ENCODE measurements at places on chromosomes 7 and 10.

GRCh38 chr7:22182149-22182548, 174.8 kb downstream of the RAPGEF5 start:
- no peak for DNase-seq

DNA sequence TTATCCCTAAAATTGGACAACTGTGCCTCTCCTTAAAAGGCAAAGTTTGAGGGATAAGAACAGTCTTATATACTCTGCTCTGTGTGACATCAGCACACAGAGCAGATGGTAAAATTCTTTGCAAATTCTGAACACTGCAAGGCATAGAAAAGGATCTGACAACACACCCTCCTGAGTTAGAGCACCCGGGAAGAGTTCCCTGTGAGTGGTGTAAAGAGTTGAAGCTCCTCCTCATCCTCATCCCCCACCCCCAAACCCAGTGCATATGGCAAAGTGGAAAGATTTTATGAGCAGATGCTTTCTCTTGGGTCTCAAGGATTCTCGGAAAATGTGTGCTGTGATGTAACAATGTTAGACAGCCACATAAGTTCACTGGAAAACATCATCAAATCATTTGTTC, 40.0 kb upstream of the DGKI start:
- DNase-seq = no peak

GRCh38 chr7:135193615-135194081, 17.7 kb downstream of the WDR91 start:
- no peak for DNase-seq

DNA sequence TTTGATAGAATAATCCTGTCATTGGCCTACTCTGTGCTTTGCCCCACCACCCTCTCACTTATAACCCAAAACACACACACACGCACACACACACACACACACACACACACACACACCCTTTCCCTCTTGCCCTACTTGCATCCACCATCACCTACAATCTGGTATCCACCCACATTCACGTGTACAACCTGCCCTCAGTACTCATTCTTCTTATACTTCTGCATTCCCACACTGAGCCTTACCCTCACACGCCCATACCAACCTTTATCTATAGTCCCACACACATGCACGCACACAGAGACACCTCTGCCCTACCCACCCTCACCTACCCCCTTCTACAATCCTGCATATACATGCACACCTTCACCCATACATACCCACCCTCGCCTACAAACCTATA, 10.8 kb upstream of the SRI start:
- no peak for DNase-seq

- DNase-seq = no peak
Measured at GRCh38 chr10:60714233-60714632, 64.0 kb upstream of the CDK1 start.

GRCh38 chr7:70714506-70715038, 417.4 kb upstream of the GALNT17 start:
- no peak for DNase-seq

DNA sequence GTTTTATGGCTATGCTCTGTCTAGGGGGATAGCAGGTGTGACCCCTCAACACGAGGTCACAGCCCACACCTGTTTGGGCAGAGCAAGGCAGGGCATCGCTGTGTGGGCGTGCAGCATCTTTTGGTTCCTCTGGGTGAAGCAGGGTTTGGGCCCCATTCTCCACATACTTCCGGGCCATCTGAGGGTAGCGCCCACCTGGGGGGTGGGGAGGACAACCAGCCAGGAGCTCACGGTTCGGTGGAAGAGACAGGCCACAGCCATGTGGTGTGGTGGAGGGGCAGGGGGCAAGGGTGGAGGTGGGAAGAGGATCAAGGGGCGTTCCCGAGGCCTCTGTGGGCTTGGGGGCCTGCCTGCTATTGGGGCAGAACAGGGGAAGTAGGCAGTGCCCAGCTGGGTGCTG, 2.4 kb downstream of the SH2B2 start:
- DNase-seq = no peak

DNA sequence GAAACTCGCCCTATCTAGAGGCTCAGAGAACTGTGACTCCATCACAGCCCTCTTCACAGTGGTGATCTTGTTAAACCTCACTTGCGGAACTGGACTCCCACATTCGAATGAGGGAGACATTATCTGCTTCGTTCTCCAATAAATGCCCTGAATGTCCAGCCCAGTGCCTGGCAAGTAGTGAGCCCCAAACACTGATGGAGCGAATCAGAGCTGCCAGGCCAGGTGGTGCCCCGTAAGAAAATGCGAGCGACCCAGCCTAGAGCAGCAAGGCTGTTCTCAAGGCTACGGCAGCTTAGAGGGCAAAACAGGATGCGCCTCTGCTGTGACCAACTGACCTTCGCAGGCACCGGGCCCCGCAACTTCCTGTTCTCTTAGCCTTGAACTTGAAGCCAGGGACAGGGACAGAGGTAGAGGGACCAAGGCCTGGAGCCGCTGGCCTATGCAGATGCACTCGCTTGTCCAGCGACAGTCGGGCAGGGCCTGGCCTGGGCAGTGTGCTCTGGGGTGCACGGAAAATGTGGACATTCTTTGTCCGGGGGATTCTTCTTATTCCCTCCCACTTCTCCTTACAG, 217.6 kb downstream of the TCERG1L start:
- DNase-seq = no peak

- DNase-seq = no peak
Measured at GRCh38 chr7:33882950-33883670, 22.2 kb upstream of the BMPER start.

GRCh38 chr10:118922226-118922625, 107.3 kb upstream of the NANOS1 start:
- no peak for DNase-seq

DNA sequence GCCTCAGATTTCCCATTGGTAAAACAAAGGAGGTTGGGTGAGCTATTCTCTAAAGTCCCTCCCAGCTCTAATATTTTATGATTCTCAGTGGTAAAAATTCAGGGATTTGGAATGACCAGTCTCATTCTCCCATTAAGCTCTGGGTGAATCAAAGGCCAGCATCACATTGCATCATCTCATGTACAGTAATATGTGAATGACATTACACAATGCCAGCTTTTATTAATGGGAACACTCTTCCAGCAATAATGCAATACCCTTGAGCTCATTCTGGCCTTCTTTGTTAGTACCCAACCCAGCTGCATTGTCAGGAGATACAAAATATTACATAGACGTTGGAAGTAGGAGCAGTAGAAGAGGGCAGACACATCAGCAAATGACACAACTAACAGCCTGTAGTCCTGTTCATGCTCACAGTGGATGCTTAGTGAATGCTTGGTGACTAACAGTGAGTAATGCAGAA, 100.0 kb upstream of the EGR2 start:
- no peak for DNase-seq

DNA sequence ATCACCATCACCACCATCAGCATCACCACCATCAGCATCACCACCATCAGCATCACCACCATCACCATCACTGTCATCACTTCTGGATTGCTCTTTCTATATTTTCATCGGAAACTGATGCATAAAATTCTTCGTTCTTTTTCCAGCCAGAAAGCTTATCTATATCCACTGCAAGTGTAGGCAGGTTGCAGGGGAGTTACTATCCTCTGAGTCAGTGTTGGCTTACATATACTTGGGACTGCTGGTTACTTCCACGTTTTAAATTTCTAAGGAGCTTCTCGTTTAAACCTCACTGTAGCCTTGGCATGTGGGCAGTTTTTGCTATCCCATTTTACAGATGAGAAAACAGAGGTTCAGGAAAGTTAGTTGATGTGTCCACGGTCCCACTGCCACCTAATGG, 66.1 kb downstream of the FOXL3 start:
- no peak for DNase-seq

- DNase-seq = peak; percentile 88
Measured at GRCh38 chr7:99579956-99580777, 17.9 kb upstream of the TMEM225B start.

DNA sequence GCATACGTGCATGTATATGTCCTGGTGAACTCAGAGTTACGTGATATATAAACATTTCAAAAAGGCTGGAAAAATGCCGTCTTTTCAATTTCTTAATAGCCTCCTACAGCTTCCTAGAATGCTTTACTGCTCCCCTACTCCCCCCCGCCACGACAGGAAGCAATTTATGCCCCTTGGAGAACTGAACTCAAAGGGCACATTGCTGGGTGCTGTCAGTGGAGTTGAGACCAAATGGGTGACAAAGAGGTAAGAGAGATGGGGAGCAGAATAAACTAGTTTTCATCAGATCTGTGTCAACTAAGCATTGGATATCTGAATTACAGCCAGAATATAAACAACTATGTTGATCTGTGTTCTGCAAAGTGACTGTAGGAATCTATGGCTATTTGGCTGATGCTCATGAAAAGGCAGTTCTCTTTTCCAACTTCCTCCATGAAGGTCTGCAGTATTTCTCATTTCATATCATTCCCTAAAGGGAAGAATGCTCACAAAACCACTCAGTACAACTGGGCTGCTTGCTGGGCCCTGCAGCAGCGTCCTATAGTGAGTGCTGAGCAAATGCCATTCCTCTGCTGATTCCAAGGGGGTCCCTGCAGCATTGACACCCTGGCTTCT, 171.3 kb upstream of the HPS1 start:
- no peak for DNase-seq

- DNase-seq = peak; percentile 75
Measured at GRCh38 chr7:29921404-29922010, 68.1 kb downstream of the SCRN1 start.

GRCh38 chr7:134396031-134396430, 62.9 kb downstream of the AKR1B1 start:
- DNase-seq = no peak

DNA sequence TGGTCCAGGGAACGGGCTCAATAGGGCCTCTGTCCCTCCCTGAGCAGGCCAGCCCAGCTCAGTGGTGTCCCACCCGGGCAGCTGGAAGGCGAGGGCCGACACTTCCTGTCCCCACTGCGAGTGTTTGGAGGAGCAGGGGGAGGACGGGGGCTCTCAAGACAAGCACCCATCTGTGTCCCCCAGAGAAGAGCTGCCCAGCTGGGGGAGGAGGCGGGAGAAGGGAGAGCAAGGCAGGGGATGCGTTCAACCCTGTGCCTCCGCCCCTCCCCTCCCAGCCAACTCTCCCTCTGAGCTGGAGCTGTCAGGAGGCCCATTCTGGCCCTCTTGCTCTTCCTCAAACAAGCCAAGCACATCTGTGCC, 35.7 kb downstream of the ZCCHC24 start:
- no peak for DNase-seq

DNA sequence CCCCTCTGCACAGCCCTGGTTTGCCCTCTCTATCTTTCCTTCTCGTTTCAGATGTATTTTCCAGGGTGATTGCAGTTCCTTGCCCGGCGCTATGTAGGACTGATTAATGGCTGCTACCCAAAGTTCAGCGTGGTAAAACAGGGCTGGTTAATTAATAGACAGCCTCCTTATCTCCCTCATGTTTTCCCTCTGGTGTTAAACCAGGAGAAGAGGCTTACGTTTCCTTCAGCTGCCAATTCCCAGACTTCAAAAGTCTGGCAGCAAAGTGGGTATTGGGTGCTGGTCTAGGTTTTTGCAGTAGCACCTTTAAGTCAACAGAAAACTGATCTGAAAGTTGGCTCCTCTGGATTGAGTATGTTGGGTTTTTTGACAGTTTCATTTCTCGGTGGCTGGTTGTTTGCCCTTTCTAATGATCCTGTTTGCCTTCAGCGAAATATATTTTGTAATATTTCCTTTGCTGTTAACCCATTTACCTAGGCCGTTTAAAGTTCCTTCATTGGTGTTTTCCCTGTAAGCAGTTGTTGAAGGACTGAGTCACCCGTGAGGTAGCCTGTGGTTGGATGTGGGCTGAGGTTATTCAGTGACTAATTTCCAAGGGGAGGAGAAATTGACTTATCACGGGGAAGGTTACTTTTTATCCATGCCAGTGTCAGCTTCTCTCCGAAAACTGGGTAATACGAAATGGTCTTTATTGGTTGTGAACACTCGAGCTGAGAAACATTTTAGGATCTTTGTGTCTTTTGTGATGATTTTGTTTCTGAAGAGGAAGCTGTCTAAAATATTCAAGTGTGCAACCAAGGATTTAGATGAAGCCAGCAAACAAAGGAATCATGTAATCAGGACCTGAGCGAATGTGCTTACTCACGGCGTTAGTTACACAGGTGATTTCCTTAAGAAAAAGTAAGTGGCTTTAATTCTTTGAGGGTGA, 257.2 kb downstream of the KIAA1217 start:
- DNase-seq = no peak

DNA sequence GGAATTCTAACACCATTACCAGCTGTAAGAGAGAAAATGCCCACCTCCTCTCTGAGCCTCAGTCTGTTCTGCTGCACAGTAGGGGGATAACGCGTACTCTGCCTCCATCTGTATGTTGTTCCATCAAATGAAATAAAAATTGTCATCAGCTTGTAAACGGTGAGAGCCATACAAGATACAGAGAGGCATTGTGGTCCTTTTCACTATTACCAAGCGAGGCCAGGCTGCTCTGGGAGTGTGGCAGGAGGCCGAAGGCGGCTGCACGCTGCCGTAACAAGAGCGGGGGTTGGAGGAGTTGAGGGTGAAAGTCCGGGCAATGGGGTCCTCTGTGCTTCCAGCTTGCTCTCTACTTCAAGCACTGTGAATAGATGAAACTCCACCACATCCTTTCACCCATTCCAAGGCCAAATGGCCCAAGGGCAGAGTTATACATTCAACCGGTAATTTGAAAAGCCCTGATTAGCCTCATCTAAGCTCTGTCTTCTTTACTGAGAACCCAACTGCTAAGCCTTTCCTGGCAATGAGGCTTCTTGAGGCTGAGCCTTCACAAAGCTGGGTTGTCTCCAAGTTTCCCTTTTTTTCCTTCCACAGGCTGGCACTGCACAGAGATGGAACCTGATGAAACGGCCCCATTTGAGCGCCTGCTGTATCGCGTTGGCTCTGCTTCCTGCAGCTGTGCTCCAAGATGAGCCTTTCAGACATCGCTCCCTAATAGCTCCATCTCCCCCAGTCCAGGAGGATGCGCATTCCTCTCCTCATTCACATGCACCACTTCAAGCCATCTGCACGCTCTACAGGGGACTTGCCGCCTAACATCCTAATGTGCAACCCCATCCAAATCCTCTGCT, 47.2 kb downstream of the PYROXD2 start:
- no peak for DNase-seq

- DNase-seq = no peak
Measured at GRCh38 chr10:30858499-30858898, 173.2 kb downstream of the ZNF438 start.

DNA sequence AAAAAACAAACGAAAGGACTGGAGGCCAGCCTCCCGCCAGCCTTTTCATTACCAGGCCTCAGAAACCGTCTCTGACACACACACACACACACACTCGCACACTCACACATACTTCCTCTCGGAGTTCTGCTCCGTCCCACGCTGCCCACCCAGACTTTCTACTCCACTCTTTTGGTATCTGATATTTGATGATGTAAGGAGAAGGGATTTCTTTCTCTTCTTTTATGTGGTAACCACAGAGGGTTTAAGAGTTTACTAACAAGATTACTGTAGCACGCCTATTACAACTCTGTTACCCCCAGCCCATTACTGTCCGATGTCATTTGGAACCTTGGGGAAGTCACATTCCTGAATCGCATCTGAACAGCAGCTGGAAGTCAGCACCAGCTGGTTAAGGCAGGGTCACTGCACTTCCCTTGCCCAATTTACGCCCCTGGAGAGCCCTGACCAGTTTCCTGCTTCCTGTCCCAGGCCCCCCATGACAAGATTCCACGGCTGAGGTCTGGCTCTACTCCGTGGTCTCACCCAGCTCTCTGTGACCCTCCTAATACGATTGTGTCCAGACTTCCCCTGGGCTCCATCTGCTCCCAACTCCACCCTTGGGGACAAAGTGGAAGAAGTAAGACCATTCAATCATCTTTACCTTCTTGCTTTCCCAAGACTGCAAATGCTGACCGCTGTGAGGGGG, 1.1 kb downstream of the DENND2A start:
- peak; percentile 49 for DNase-seq

- no peak for DNase-seq
Measured at GRCh38 chr7:122140918-122141317, 3.1 kb downstream of the AASS start.

GRCh38 chr10:79021948-79022499, 46.7 kb upstream of the ZMIZ1 start:
- no peak for DNase-seq

All from neural progenitor cell (in vitro differentiated cells).